Gastrocnemius medialis (tissue), 4 donors: ENCODE measurements at places on chromosomes 11 and 22. TPM values are rescaled to one million over a fixed set of nuclear protein-coding genes. Genes with fewer than 3 reads are reported as not detected.

Gene MFNG
- 2.4 TPM for total RNA-seq

Gene MRGPRX1
- not detected for total RNA-seq

Gene A4GALT
- 13.3 TPM for total RNA-seq

Gene KIRREL3
- total RNA-seq, result 0.10 TPM

Gene RFPL3
- not detected for total RNA-seq

Gene HIPK3
- 85.2 TPM for total RNA-seq

Gene TRPC6
- total RNA-seq, result not detected

Gene TREH
- not detected for total RNA-seq

Gene CARD18
- not detected for total RNA-seq

Gene HPX
- not detected for total RNA-seq

Gene DRD2
- not detected for total RNA-seq

Gene SMC1B
- not detected for total RNA-seq

Gene SIRT3
- 13.6 TPM for total RNA-seq

DNA sequence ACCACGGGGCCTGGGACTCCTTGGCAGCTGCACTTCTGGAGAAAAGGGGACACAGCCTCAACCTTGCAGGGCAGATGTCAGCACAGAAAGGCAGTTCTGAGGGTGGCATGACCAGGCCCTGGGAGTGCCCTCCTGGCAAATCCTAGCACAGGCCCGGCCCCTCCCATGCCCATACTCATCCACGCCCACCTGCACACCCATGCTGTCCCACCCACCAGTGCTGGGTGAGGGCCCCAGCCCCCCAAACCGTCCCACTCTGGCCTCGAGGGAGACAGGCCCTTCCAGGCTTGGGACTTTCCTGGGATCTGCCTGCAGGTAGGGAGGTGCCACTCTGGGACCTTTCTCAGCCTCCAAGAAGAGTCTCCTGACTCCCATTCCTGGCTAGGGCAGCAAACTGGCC lies 10.1 kb downstream of the DUSP8 start:
- DNase-seq, result no peak

- no peak for DNase-seq
These were observed 27.6 kb downstream of the SCN4B start for GRCh38 chr11:118124929-118125535.

- DNase-seq, result no peak
These were observed 216.3 kb downstream of the FAT3 start for GRCh38 chr11:92440701-92441442.

DNA sequence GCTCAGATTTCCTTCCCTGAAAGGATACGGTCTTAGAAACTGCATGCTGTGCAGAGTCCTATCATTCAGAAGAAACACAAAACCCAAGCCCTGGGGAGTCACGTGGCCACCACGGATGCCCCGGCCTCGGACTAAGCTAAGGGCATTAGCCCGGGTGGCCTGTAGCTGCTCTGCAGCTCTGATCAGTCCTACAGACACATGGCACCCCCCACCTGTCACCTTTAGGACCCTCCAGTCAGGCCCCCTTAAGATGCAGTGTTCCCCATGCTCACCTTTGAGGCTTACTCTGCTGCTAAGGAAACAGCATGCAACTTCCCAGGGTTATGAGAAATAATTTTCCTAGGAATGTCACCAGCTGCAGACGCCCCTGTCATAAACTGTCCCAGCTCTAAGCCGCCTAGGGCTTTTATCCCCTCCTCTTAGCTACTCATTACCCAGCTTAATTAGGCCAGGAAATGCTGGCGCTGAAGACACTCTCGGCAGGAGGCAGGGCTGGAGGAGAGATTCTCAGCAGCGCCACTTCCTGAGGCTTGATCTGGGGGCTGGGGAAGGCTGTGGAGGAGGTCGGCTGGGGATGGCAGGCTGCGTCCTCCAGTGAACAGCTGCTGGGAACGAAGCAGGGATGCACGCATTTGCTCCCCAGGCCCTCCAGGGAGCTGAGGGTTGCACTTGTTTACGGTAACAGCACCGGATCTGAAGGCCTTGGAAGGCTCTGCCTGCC lies 47.2 kb upstream of the ADA2 start:
- peak; percentile 13 for DNase-seq

- DNase-seq, result peak; percentile 7
These were observed 13.2 kb downstream of the KCNQ1OT1 start for GRCh38 chr11:2686360-2687222.

DNA sequence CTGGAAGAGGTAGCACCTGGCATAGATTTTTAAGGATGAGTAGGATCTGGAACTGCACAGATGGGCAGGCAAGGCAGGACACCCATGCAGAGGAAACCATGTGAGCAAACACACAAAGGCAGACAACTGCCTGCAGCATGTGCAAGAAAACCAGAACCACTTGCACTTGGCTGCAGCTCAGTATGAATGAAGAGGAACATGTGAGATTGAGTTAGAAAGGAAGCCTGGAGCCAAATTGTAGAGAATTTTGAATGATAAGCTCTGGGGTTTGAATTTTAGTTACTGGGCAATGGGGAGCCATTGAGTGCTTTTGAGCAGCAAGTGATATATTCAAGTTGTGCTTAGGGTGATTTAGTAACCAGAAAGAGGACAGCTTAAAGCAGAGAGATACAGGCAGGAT lies 583.4 kb downstream of the SOX6 start:
- DNase-seq, result no peak

GRCh38 chr11:28584992-28585391 lies 476.8 kb downstream of the METTL15 start:
- no peak for DNase-seq

GRCh38 chr11:12626616-12627015 lies 47.6 kb upstream of the TEAD1 start:
- no peak for DNase-seq

- no peak for DNase-seq
These were observed 27.1 kb downstream of the PTDSS2 start for GRCh38 chr11:477052-477715.

DNA sequence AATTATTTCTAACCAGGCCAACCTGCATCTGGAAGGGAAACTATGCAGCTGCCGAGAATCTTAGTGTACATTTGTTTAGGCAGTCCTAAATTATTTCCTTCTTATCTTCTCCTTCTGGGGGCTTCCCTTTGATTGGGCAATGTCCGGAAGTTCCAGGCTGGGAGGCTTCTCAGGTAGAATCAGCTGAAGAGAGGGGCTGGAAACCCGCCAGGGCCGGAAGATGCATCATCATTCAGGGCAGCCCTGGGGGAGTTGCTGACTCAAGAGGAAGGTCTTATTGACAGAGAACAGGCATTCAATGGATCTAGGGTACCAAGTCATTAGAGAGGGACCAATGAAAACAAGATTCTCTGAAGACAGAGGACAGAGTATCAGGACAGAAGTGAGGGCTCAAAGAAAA lies 150.7 kb downstream of the BLID start:
- no peak for DNase-seq

- DNase-seq, result no peak
These were observed 51.4 kb downstream of the PIWIL3 start for GRCh38 chr22:24723111-24723510.

DNA sequence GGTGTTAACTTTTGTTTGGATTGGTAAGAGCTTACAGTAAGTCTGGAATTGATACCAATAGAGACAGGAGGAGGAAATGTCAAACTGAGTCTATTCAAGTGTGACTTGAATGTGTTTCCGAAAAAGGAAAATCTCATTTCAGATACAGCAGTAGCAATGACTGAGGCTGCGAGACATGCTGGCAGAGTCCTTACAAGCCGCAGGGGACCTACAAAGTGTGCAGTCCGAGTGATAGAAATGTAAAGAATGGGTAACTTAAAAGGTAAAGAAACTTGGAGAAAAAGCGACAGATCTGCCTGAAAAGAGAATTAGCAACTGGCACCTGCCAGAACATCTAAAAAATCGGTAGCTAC lies 444 bp downstream of the CWF19L2 start:
- DNase-seq, result no peak

DNA sequence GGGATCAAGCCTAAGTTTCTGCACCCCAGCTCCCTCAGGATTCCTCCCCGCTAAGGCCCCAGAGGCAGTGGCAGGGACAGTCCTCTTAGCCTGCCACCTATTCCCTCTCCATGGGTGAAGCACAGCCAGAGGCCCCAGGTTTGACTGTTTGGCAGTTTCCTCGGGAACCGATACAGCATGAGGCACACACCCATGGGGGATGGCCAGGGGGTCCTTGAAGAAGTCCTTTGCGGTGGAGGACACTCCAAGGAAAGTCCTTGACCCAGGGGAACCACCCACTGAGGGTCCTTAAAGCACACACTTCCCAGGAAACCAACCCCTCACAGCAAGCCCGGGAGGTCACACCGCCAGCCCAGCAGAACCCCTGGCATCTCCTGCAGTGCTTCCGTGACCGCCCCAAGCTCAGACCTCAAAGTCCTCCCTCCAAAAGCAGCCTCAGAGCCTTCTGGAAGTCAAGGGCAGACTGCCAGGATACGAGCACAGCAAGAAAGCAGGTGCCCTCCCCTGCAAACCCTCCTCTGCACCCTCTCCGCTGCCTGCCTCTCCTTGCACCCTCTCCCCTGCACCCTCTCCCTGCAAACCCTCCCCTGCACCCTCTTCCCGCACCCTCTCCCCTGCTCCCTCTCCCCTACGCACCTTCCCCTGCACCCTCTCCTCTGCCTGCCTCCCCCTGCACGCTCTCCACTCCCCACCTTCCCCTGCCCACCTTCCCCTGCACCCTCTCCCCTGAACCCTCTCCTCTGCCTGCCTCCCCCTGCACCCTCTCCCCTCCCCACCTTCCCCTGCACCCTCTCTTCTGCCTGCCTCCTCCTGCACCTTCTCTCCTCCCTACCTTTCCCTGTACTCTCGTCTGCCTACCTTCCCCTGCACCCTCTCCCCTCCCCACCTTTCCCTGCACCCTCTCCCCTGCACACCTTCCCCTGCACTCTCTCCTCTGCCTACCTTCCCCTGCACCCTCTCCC lies 1.4 kb downstream of the SIGIRR start:
- DNase-seq, result no peak

- DNase-seq, result no peak
These were observed 78.7 kb downstream of the SHANK2 start for GRCh38 chr11:71173709-71174108.

DNA sequence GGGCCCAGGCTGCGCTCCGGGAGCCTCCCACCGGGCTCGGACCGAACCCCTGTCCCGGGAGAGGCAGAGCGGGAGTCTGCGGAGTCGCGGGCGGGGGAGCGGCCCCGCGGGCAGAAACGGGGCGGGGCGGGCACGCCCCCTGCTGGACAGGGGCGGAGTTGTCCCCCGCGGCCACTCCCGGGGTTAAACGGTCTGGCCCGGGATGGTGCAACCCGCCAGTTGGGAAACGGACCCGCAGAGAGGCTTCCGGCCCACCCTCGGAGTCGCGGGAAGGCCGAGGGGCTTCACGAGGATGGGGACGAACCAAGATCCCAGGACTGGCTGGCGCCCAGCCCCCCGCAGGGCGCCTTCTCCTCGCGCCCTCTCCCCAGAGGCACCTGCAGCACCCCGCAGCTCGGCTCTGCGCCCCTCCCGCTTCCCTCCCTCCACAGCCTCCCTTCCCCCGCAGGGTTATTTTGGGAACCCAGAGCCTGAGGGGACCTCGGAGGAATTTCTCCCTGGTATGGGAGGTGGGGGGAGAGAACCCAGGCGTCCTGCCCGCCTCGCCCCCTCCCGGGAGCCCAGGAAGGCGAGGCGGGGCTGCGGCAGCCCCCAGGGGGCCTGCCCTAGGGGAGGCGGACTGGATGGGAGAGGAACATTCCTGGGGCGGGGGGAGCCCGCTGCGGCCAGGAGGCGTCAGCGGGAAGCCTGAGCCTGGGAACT lies 902 bp downstream of the RASGRP2 start:
- peak; percentile 84 for DNase-seq

- no peak for DNase-seq
These were observed 171.0 kb downstream of the NELL1 start for GRCh38 chr11:20840341-20840740.

DNA sequence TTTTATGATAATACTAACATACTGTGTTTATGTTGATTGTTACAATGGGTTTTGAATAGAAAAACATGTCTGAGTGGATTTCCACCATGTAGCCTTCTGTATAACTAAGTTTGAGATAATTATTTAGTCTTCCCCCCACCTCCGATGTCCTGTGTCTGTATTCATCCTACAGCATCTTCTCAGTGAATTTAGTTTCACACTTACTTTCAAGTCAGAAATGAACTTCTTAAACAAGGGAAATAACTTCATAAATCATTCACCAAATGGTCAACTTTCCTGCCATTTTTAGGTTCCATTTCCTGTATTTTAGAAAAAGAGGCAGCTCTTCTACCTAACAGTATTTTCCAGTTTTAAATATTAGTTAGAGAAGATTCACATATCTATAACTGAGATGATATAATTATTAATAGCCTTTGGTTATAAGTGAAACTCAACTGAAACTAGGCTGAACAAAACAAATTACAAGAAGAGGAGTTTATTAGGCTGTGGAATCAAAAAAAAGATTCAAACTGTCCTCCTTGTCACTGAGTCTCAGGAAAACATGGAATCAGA lies 3.5 kb downstream of the OR51B5 start:
- DNase-seq, result no peak

GRCh38 chr11:80873310-80873999 lies 1432.6 kb upstream of the TENM4 start:
- no peak for DNase-seq

GRCh38 chr22:23569291-23569690 lies 10.8 kb downstream of the IGLL1 start:
- no peak for DNase-seq

- no peak for DNase-seq
These were observed 105.3 kb upstream of the KIRREL3 start for GRCh38 chr11:127105593-127106541.

- DNase-seq, result no peak
These were observed 16.7 kb upstream of the ELFN2 start for GRCh38 chr22:37443977-37444376.

- DNase-seq, result no peak
These were observed 9.5 kb downstream of the CDC42BPG start for GRCh38 chr11:64834723-64835615.

DNA sequence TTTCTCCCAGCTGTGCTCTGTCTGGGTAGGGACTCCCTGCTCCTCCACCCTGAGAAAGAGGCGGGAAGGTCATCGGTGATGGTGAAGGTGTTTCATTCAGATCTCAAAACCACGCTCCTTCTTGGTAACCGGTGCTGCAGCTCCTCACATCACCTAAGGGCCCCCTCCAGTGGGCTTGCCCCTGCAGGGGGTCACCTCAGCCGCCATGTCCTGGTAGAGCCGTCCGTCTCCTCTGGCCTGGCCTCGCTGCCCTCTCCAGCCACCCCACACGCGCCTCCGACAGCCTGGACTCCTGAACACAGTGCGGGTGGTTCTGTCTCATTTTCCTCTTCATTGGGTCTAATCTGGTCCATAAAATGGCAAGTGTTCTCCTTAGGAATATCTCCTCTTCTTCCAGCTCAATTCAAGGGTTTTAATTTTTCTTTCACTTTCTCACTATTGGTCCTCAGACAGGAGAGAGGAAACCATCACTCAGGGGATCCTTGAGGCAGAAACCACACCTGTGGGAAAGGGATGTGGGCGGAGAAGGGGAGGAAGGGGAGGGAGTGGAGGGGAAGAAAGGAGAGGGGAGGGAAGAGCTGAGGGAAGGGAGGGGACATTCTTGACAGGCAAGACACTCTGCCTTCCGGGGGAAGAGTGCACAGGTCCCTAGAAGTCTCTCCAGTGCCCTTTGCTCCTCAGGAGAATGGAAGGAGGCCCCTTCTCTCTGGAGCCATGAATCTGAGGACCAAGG lies 1338.4 kb downstream of the TBC1D22A start:
- no peak for DNase-seq

GRCh38 chr11:129574431-129574830 lies 198.8 kb downstream of the BARX2 start:
- no peak for DNase-seq
